ENCODE measurements at places on chromosomes 4 and X.

DNA sequence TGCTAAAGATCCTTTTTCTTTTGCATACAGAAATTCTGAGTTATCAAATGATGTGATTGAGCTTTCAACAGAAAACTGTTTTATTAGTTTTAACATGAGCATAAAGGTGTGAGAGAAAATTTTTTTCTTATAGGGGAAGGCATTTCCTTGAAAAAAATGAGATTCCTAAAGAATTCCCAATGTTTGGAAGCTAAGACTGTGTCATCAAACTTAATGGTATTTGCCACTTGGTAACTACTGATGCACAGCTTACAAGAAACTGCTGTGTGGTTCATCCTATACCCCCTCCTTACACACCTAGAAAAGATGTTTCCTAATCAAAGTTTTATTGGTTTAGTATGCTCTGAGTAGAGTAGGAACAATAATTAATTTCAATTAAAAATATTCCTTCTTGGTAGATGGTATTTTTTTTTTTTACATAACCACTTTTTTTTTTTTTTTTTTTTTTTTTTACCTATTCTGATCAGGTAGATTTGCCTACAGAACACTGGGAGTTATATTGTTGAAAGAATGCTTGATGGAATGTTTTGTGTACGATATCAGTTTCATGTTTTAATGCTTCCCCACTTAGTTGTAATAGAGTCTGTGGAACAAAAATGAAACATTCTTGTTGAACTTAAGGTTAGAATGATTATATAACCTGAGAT lies 6.0 kb downstream of the PTPN13 start:
- no peak for DNase-seq

- no peak for DNase-seq
These were observed 31.8 kb downstream of the CPLX1 start for GRCh38 chr4:793941-794621.

GRCh38 chr4:47235721-47236120 lies 204.4 kb downstream of the GABRB1 start:
- DNase-seq: no peak

DNA sequence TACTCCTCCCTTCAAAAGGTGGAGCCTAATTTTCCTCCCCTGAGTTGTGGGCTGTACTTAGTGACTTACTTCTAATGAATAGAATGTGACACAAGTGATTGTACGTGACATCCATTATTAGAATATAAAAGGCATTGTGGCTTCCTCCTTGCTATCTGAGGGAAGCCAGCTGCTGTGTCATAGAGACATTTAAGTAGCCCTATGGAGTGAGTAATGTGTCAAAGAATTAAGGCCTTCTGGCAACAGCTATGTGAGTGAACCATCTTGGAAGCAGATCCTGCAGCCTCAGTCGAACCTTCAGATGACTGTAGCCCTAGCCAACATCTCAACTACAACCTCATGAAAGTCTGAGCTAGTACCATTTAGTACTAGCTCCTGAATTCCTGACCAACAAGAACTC lies 76.1 kb downstream of the BCOR start:
- DNase-seq: no peak

- no peak for DNase-seq
These were observed 40.4 kb downstream of the HPGDS start for GRCh38 chr4:94302191-94302590.

GRCh38 chr4:110197529-110198042 lies 829 bp downstream of the ELOVL6 start:
- DNase-seq: peak; percentile 62

DNA sequence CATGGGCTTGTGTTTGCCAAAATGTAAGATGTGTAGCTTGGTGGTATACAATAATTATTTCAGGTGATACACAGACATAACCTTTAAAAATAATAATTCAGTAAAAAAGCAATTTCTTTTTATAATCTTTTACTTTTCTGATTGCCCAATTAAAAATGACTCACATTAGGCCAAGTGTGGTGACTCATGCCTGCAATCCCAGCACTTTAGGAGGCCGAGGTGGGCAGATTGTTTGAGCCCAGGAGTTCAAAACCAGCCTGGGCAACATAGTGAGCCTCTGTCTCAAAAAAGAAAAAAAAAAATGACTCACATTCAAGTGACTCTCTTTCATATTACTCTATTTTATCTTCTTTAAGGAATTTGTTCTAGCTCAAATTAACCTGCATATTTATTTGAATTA lies 449.4 kb upstream of the HTR2C start:
- no peak for DNase-seq

GRCh38 chr4:84224522-84224921 lies 274.6 kb downstream of the NKX6-1 start:
- no peak for DNase-seq

DNA sequence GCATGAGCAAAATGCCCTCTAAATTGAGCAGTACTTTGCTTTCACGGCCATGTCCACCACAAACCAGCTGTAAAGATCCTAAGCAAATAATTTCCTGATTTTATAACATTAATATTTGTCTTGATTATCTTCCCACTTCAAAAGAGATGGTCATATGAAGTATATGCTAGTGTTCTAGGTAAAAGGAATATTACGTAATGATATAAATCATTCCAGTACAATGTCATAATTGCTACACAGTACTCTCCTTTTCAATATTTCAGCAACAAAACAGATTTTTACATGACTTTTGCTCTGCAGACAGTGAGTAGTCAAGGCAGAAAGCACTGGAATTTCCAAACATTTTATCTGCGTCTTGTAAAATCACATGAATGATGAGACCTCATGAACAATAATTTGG lies 572.8 kb upstream of the FRG1 start:
- DNase-seq: no peak

DNA sequence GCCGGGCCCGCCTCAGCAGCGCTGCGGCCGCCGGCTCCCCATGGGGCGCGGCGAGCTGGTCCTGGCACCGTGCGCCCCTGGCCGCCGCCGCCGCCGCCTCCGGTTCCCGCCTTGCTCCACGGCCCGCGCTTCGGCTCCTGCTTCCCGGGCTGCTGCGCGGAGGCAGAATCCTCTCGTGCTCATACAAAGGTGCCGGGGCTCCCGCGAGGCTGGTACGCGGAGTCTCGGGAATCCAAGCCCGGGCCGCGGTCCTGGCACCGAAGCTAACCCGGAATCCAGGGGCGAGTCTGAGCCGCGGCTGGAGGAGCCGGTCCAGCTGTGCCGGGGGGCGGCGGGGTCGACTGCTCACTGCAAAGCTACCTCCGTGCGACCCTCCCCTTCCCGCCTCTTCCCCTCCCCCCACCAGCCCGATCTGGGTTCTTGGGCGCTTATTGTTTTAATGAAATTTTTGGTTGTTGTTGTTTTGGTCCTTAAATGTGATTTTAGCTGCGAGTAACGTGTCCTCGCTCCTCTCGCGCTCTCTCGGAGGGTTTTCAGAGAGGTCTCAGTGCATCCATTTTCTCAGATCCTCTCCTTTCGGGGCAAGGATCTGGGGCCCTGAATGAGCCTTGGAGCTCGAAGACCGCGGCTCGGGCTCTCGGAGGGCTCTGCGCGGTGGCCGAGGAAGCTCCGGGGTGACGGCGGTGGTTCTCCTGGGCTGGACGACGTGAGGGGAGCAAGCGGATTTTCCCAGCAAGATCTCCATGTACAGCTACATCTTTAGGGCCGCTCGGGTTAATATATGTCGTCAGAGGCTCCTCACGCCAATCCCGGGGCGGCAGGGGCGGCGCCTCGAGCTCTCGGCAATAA lies at the start of gene HAND2:
TSS of gene HAND2 (minus strand) at position 753 of the 849 bp plus-strand sequence. CDS start 940 bp downstream, outside the sequence.
- DNase-seq: no peak

- DNase-seq: no peak
These were observed 29.7 kb upstream of the HPSE start for GRCh38 chr4:83364312-83364711.

- DNase-seq: no peak
These were observed 219.7 kb downstream of the PALLD start for GRCh38 chr4:168716406-168717129.

GRCh38 chr4:109816894-109817293 lies 1.3 kb downstream of the GAR1 start:
- DNase-seq: no peak

DNA sequence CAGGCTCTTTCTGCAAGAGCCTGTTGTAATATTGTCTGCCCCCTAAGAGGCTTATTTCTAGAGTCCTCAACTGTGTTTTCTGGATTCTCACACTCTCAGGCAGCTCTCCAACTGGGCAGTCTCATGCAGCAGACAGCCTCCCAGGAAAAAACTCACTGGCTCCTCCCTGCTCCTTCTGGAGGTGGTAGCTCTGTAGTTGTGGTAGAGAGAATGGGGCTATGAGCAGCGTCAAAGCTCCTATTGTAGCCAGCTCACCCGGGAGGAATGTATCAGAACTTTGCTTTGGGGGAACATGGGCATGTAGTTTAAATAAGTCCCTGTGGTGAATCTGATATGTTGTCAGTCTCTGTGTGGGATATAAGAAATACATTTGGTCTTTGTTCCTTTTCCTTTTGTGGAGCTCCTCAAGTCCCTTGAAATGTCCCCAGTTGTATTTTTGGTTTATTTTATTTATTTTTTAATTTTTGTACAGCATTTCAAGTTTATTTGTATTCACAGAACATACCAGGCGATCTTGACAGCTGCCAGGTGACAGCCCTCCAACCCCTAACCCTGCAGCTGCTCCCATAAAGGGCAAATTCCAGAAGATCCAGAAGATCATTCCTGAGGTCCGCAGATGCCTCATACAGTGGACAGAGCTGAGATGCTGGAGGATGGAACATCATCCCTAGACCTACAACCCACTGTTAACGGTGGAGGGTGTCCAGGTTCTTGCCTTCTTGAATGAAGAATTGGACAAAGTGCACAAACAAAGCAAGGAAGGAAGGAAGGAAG lies 45.7 kb downstream of the TRIM61 start:
- no peak for DNase-seq

GRCh38 chr4:158823461-158823873 lies 54.6 kb downstream of the FNIP2 start:
- DNase-seq: no peak

DNA sequence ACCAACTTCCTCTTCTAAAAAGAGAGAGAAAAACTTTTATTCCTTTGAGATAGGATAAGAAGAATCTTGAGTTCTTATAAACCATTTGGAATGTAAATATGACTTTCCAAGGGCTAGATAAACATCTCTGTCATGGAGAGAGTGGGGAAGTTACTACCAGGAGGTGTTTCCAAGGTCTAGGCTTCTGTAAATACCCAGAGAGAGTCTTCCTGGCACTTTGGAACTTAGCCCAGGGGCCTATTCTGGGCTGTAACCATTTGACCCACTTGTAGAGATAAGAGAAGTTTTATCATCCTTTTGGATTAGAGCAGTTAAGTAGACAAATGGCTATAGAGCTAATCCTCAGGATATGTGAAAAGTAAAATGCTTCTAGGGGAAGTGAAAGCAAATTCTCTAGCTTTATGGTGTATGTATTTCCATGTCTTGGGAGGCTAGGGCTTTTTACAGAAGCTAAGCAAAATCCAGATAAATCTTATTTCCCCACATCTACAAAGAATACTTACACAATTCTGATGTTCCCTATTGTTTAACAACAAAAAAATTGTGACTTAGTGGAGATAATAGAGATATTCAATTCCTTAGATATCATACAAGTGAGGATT lies 51.1 kb downstream of the MCUB start:
- DNase-seq: no peak

- DNase-seq: no peak
These were observed 893 bp downstream of the RLIM start for GRCh38 chrX:74613370-74614092.

Measured in T-helper 2 cell (primary cell).